Esophagus squamous epithelium (tissue), 5 donors: ENCODE measurements at places on chromosomes 12 and 14.

GRCh38 chr12:50297027-50297426, 13.7 kb upstream of the LIMA1 start:
- DNase-seq = no peak

DNA sequence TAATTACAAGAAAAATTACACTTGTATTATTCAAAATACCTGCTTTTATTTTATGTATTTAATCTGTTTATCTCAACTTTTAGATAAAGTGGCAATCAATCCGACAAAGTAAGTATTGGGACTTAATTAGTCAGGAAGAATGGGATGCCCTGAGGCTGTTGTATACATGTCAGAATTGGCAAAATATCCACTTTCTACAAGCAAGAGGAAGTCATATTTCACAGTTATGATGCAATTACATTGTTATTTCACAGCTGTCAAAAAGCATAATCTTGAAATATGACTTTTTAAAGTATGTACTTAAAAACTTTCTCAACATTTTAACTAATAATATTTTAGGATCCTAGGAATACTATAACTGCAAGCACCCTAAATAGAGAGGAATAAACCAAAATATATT, 357.1 kb upstream of the MGAT4C start:
- DNase-seq = no peak

DNA sequence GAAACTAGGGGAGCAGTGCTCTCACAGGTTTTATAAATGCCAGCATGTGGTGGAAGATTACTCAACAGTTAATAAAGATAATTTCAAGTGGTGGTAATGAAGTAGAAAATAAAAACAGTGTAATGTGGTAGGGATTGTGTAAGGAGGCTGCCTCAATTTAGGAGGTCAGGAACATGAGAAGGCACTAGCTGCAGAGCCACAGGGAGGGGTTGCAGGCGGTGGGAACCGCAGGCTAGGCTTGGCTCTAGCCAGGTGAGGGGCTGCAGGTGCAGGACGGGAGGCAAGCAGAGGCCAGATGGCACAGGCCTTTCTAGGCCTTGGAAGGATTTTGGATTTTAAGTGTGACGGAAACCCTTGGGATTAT, 768 bp downstream of the METTL25 start:
- DNase-seq = no peak

DNA sequence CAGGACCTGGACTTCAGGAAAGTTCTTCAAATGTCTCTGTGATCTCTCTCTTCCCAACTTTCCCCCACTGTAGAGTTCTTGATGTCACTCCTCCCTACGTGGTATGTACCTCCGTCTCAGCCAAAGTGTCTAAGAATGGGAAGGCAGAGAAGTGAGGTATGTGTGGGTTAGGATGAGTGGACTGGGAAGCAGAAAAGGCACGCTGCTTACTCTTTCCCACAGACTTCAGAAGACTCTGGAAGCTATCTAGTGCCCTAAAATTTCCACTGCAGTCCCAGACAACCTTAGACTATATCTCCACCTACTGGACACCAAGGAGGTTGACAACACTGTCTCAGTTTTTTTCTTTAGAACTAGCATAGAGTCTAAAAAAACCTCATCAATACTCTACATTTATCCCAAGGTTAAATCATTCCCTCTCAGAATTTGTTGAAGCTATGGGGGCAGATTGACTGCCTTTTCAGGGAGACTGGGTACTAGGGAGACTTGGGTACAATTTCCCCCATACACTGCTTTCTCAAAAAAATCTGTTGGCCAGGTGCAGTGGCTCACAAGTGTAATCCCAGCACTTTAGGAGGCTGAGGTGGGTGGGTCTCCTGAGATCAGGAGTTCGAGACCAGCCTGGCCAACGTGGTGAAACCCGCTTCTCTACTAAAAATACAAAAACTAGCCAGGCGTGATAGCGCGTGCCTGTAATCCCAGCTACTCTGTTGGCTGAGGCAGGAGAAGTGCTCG, 20.6 kb upstream of the ITGA5 start:
- no peak for DNase-seq

- DNase-seq = no peak
Measured at GRCh38 chr14:99272899-99273765, 1.1 kb upstream of the BCL11B start.

DNA sequence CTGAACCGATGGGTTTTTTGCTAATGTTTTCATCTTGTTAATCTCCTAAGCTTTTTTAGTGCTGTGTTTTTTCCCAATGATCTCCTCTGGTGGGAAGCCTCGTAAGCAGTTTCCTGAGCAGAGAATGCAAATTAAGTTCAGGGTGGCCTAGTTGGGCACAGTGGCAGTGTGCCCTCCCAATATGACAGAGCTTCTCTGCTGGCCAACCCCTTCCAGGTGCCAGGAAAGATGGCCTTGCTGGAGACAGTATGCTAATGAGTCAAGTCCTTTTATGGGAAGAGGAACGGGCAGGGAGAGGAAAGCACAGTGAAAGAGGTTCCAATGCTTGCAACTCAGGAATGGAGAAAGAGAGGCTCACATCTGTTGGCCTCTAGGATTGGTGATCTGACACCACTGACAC, 115.8 kb downstream of the GCH1 start:
- no peak for DNase-seq
